ENCODE measurements at places on chromosomes 4 and X.

DNA sequence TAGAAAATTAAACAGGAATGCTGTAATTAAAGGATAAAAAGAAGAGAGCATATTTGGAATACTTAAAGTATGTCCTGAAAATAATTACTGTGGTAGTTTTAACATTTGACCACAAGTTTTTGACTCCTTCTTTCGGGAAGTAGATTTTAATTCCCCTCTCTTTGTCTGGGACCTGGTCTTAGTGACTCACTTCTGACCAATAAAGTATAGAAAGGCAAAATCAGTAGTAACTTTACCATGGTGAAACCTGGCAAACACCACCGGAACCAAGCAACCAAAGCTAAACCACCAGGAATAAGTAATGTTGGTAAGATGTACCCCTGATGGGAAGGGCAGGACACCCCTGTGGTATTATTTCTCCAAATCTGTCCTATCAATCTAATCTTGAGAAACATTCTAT lies 314.8 kb downstream of the PDHA2 start:
- DNase-seq: no peak

GRCh38 chr4:181538431-181538830 lies 704.8 kb upstream of the TENM3 start:
- no peak for DNase-seq

DNA sequence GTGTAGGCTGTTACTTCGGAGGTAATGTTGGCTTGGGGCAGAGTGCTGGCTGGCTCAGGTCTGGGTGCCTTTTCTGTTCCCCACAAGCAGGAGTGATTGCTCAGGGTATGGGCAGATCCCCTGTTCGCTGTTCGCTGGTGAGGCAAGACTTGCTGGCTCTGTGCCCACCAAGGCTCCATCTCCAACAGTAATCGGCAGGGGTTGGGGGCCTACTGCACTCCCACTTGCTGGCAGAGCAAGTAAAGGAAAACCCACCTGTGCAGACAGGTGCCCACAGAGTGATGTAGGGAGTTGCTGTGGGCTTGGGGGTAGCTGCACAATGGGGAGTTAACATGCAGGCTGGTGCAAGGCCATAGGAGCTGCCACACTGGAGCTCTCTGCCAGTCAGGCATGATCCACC lies 8.0 kb upstream of the TMSB15C start:
- DNase-seq: no peak

DNA sequence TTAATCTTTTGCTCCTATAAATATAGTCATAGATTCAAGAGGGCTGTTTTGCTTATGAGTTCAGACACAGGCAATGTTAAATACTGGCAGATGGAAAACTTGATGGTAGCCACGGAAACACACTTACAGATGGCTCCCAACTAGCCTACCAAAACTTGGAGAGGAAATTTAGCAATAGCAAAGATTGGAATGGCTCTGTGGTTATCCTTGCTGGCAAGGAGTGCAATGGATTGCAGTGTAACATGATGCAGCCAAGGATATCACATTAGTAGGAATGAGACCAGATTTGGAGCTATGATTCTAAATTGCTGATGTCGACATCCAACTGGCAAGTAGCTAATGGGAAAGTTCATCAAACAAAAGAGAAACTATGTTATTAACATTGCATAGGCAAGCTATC lies 791.0 kb upstream of the DIAPH2 start:
- DNase-seq: no peak

GRCh38 chr4:112752510-112752909 lies 115.6 kb downstream of the LARP7 start:
- no peak for DNase-seq

GRCh38 chr4:133775881-133776280 lies 425.7 kb downstream of the PABPC4L start:
- DNase-seq: no peak

- DNase-seq: no peak
These were observed 2110.0 kb downstream of the PCDH7 start for GRCh38 chr4:32830160-32830559.

- no peak for DNase-seq
These were observed 2.9 kb upstream of the YTHDC1 start for GRCh38 chr4:68352791-68353190.

DNA sequence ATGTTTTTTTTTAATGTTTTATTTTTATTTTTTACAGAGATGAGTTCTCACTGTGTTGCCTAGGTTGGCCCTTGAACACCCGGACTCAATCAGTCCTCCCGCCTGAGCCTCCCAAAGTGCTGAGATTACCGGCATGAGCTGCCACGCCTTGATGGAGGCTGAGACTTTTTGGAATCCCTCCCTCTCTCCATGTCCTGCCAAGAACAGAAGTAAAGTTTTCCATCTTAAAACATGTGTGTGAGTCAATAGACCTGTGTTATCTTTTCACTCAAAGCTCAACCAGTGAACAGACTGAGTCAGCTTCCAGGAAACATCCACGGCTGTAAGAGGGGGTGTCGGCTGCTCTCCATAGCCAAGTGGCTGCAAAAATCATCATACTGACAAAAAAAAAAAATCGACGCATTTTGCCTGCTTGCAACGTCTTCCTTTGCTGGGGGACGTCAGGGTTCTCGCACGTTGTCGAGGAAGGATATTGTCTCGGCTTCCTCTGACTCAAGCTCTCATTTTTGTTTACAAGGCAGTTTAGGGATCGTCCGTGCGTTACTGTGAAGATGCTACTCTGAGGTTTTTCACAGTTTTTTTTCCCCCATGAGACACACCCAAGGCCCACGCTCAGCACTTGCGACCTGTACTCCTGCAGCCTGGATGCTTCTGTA lies 10.0 kb upstream of the ASMTL start:
- no peak for DNase-seq

DNA sequence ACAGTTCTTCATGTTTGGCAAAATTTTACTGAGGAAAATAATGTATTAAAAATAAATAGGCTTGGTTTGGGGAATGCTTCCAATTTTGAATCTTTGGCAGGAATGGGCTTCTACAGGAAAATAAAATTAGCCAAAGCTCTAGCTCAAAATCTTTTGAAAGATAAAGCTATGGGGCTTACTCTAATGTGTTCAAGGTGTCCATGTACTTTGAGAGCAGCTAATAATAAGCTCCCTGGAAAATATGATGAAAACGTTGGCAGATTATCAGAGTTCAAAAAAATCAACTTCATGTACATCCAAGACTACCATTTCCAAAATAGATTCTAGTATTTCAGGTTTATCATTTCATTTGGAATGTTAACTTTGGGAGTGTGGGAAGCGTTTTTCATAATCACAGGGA lies 158.4 kb downstream of the EMCN start:
- no peak for DNase-seq

DNA sequence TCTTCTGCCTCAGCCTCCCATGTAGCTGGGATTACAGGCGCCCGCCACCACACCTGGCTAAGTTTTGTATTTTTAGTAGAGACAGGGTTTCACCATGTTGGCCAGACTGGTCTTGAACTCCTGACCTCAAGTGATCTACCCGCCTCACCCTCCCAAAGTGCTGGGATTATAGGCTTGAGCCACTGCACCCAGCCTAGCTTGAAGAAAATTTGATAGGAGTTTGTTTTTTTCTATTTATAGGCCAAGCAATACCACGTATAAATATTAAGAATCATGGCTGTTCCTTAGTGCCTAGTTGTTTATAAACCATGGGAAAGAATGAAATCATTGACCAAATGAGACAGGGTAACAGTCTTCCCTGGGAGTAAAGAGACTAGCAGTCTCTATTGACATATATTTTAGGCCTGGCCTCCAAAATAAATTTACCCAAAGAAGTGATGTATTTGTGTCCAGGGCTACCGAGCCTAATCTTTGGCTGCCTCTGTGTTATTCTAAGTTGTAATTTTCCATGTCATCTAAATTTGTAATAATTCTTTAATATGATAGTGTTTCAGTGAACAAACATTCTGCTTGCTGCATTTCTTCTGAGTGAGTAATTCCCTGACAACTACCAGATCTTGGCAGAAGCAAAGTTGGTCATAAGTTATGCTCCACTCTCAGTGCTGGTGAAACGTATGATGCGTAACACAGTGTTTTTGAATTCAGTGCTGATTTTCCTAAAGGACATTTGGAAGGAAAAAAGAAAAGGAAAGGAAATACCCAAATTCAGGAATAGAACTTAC lies 10.3 kb downstream of the PKD2 start:
- peak; percentile 64 for DNase-seq

All from Panc1 (cell line).